ENCODE measurements at places on chromosomes 12 and 14.

DNA sequence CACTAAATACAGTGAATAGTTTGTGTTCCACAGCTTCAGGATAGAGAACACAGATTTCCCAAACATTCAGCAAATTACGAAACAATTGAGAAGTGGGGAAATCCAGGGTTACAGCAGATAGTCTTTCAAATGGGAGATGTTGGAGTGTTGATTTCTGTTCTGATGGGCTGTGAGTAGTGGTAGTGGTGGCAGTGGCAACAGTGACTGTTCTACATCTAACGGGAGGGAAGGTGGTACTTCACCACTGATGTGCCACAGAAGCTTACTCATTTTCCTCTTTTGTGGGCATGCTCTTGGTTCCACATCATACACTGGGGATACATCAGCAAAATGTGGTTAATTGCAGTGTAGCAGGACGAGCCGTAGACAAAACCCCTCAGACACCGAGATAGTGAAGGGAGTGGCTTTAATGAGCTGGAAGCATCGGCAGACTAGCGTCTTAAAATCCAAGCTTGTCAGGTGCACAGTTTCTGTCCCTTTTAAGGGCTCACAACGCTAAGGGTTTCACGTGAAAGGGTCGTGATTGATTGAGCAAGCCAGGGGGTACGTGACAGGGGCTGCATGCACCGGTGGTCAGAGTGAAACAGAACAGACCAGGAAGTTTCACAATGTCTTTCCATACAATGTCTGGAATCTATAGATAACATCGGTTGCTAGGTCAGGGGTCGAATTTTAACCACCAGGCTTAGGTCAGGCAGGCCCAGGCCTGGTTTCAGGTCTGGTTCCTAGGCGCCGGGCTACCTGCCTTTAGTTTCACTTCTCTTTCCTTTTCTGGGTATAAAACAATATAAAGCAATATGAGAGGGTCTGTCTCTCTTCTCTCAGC lies 330.6 kb upstream of the FBXO33 start:
- no peak for DNase-seq

GRCh38 chr12:24278832-24279231 lies 329.4 kb upstream of the SOX5 start:
- DNase-seq = no peak

DNA sequence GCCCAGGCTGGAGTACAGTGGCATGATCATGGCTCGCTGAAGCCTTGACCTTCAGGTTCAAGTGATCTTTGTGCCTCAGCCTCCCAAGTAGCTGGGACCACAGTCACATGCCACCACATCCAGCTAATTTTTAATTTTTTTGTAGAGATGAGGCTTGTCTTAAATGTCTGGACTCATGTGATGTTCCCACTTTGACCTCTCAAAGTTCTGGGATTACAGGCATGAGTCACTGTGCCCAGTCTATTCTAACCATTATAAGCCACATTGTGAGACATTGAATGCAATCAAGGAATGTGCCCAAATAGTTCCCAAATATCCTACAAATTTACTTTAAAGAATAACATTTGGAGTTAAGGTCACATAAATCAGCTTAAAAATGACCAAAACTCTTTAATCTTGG lies 130.7 kb upstream of the ARID2 start:
- DNase-seq = no peak

DNA sequence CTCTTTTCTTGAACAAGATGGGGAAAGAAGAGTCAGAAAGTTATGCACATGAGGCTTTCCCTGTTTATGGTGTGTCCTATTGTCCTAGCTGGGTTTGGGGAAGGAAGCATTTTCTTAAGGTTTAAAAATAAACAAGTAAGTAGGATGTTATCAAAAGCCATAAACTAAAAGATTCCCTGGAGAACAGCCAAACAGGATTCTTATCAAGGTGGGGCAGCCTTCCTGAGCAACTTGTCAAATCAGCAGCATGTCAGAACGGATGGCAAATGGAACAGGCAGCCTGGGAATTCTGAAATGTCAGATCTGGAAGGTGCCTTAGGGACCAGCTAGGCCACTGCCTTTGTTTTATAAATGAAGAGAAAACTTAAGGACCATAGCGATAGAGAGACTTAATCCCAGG lies 152.2 kb upstream of the RGS6 start:
- DNase-seq = no peak

- DNase-seq = no peak
Measured at GRCh38 chr14:98162856-98163805, 1108.9 kb downstream of the BCL11B start.

GRCh38 chr12:89181271-89181920 lies 170.9 kb downstream of the DUSP6 start:
- DNase-seq = no peak

DNA sequence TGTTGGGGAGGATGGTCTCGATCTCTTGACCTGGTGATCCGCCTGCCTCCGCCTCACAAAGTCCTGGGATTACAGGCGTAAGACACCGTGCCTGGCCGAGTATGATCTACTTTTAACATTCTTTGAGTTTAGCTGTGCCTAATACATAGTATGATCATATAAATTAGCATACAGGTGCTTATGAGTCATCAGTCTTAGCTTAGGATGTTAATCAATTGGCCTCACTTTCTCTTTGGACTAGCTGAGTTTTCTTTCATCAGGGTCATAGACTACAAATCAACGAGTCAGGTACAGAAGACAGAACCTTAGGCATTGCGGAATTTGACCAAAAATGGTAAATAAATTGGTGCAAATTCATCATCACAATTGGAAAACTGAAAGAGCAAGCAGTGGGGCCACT lies 2.2 kb downstream of the SLC25A21 start:
- DNase-seq = no peak

- DNase-seq = no peak
Measured at GRCh38 chr12:14768823-14769405, 34.4 kb downstream of the WBP11 start.

DNA sequence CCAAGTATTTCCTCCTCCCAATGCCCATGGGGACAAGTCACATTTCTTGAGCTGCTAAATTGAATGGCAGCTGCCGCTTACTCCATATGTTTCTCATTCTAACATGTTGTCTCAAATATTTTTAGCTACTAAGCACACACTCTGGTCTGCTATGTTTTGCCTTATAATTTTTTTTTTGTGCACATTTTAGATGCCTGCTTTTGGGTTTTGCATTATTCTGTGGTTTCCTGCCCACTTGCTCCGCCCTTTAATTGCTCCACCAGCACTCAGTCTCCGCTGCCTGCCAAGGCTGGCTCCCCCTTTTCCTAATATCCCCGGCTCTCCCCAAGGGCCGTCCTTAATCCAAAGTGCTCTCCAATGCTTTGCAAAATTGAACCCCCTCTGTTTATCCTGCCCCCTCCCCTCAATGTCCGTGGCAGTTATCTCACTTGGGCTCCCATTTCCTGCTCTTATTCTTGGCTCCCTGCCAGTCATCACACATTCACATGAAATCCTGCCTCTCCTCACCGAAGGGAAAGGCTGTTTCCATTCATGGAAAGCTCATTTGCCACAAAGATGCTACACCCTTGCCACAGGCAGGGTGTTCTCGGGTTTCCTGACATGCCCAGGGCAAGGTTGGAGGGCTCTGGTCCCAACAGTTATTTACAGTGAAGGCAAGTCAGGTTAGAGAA lies 79.4 kb downstream of the C12orf75 start:
- no peak for DNase-seq

GRCh38 chr14:65103150-65103760 lies 938 bp upstream of the MAX start:
- no peak for DNase-seq

GRCh38 chr14:41062826-41063225 lies 543.9 kb upstream of the LRFN5 start:
- no peak for DNase-seq

DNA sequence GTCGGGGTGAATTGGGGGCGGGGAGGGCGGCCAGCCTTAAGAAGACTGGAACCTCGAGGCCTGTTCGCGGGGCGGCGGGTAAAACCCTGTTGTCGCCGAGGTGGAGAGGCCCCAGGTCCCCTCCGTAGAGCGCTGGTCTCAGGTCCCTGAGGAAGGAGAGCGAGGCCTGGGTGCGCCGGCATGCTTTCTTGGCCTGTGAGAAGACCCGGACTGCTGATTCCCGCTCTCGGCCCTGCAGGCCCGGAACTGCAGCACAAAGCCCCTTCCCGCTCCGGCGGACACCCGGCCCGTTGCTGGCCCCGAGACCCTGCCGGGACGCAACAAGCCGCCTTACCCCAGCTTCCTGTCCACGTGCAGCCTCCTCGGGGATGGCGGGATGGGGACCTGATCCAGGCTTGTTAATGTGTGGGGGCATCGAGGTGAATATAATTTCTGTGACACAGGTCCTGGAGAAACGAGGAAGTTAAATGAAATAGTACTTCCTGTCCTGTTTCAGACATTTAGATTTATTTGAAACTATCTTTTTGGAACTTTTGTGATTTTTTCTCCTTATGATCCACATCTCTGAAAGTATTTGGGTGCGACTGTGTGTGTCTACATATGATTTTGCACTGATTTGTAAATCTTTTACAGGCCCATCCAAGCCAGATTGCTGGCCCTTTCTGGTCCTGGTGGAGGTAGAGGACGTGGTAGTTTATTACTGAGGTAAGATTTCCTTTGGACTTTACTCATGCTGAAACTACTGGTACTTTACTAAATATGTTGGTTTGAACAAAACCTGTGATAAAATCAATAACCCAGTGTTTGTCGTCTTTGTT lies 600 bp downstream of the PNN start:
- DNase-seq = no peak

GRCh38 chr14:51674294-51675002 lies 22.7 kb downstream of the FRMD6 start:
- no peak for DNase-seq

All from posterior cingulate gyrus (tissue), 11 donors.